LoVo (cell line): ENCODE measurements at places on chromosomes 12 and 14.
A peak's percentile ranks its signal among the peaks of the same experiment; 100 is the strongest.

DNA sequence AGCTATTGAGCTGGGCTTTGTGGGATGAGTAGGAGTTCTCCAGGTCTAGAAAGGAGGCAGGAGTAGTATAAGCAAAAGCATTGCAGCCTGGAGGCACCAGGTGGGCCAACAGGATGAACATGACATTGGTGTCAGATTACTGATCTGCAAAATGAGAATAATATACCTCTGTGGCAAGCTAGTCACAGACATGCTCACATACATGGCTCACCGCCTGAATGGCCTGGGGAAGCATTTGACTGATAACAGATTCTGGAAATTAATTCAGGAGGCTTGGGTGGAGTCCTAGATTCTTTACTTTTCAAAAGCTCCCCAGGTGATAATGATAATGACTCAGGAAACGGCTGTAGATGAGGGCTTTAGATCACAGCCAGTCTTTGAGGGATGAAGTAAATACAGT is 709 bp downstream of the TCL1B start:
- DNase-seq: no peak

DNA sequence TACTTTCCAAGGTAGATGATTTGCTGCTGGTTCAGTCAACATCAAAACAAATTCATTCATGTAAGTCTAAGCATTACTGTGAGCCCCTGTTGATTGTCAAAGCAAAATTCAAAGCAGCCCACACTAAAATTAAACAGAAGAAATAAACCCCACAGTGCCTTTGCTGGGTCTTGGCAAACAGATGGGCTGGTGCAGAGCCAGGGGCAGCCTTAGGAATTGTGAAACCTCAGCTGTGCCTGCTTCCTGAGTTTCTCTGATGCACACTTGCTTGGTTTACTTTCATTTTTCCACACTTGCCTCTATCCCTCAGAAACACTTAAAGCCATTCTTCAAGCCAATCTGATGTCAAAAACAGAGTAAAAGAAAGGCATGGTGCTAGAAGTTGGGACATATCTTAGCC is 6.6 kb upstream of the PLEKHG7 start:
- no peak for DNase-seq

DNA sequence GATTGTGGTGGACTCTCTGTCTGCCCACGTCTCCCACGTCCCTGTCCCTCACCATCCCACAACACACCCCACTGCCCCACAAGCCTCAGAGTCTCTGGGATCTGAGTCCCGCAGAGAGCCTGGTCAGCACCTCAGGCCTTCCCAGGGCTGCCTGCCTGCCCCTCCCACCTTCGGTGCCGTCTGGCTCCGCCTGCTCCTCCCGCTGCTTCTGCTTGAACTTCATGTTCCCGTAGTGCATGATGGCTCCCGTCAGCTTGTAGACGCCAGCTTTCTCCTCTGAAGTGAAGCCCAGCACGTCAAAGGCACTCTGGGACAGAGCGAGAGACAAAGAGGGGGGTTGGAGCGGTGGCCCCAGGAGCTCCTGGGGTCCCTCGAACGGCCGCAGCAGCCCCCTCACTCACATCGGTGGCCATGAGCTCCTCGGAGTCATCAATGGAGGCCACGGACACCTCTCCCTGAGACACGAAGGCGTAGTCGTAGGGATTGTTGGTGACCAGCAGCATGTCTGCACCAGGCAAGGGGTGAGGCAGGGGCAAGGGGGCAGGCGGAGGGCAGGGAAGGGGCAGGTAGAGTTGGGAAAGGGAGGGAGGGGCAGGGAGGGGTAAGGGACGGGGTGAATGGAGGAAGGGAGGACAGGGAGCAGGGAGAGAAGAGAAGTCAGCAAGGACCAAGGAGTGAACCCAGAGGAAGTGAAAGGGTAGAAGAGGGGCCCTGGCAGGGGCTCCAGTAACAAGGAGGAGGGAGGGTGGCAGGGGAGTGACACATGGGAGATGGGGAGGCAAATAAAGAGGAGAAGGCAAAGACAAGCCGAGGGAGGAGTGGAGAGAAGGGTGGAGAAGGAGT is 5.6 kb downstream of the MYH6 start:
- DNase-seq: no peak

DNA sequence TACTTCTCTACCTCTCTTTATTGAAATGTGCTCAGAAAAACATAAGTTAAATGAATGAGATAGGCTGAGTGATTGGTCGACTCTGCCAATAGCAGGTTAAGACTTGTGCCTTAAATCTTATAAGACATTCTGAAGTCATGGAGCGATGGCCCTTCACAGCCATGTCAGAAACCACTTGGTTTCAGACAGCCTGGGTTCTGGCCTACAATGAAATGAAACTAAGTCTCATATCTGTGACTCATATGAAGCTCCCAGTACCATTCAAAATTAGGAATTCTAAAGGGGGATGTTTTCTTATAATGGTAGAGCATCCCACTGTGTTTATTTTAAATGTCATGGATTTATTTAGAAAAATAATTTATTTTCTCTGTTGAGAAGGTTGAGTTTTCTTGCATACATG is 42.6 kb downstream of the PLXNC1 start:
- DNase-seq: no peak

GRCh38 chr14:91385697-91386096 is 31.9 kb downstream of the CCDC88C start:
- no peak for DNase-seq

DNA sequence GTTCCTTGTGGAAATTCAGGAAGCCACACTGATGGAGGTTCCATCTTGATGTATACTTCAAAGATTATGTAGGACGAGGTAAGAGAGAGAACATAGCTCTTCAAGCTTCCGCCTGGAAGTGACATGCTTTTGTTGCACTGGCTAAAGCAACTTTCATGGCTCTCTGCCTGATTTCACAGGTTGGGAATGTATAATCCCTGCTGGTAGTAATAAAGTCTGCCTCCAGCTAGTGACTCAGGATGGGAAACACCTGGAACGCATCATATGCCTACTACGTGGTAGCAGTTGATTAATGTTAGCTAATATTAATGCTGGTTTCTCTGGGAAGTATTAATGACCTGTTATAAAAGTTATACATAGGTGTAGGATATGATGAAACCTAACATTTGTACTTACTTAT is 71.1 kb downstream of the PELI2 start:
- no peak for DNase-seq

GRCh38 chr12:122291431-122291830 is 25.1 kb upstream of the VPS33A start:
- DNase-seq: no peak

- no peak for DNase-seq
Observed at GRCh38 chr14:24848102-24848790, 201.7 kb downstream of the STXBP6 start.

GRCh38 chr14:68606176-68606575 is 186.7 kb downstream of the ZFP36L1 start:
- no peak for DNase-seq

DNA sequence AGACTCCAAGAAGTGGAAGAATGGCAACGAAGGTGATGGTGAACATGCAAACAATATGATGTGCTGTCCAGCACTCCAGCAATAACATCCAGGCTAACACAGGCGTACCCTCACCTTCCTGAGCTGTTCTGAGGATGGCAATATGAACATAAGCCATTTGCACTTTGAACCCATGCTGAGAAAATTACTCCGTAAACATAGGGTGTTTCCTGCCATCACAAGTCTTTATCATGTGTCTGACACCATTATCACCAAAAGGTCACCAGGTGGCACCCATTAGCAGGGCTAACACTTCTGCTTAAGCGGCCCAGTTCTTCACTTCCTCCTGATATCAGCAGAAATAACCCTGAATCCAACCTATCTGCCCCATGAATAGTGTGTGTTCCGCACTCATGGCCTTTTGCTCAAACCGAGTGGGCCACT is 482.8 kb downstream of the MED13L start:
- peak; percentile 28 for DNase-seq

DNA sequence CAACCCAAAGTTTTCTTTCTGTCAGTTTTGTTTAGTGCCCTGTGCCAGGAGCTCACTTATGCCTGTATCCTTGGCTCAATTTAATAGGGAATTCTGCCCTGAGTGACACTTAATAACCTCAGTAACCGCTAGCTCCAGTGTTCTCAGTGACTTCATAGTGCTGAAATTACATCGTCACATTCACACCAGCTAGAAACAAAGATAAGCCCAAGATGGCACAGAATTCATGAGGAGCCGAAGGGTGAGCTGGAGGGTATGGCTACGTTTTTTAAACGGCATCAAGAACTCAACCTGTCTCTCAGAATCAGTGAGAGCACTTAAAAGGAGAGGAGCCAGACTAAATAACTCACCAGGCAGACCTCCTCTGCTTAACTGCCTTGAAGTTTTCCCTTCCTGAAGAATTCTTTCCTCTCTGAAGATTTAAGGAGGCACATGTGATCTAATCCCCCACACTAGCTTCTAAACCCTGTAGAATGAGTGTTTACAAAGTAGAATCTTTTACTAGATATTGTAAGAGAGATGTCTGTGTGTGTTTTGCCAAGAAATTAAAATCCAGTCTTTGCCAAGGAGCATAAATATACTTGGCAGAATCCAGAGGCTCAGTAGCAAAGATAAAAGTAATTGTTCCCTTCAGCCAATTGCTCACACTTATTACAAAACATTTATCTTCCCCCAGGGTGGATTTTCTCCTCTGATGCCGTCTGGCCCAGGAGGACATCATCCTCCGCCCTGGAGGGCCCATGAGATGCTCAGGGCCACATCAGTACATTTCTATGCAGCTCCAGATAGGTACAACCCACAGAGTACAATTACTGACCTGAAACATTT is 37.3 kb downstream of the PTGER2 start:
- no peak for DNase-seq

DNA sequence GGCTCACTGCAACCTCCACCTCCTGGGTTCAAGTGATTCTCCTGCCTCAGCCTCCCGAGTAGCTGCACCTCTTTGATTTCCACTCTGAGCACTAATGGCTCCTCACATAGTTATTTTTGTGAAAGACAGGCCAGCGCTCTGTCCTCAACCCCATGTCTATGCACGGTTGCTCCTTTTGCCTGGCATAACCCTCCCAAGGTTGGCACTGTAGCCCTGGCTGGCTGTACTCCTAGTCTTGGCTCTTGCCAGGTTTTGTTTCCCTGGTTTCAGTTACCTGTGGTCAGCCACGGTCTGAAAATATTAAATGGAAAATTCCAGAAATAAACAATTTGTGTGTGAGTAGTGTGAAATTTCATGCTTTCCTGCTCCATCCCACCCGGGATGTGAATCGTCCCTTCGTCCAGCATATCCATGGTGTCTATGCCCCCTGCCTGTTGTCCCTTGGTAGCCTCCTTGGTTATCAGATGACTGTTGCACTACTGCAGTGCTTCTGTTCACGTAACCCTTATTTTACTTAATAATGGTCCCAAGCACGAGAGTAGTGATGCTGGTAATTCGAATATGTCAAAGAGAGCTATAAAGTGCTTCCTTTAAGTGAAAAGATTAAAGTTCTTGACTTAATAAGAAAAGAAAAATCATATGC is 12.3 kb upstream of the DCD start:
- no peak for DNase-seq

DNA sequence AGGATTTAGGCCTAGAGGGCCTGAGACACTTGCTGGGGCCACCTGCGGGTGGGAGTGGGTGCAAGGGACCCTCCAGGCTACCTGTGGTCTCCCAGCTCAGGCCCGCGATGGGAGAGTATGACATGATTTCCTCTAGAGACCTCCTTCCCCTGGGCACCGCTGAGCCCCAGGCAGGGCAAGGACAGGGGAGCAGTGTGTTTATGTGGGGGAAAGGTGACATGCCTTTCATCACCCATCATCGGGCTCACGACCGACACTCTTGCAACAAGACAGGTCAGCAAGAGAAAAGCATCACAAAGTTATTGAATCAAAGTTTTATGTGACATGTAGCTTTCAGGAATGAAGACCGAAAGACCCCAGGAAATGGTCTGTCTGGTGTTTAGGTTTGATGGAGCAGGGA is 19.9 kb downstream of the SH2B3 start:
- DNase-seq: no peak
